ENCODE measurements at places on chromosomes 2 and 18. TPM values are rescaled to one million over a fixed set of nuclear protein-coding genes. Genes with fewer than 3 reads are reported as not detected.

Gene MYL12B
- total RNA-seq, result 148 TPM

DNA sequence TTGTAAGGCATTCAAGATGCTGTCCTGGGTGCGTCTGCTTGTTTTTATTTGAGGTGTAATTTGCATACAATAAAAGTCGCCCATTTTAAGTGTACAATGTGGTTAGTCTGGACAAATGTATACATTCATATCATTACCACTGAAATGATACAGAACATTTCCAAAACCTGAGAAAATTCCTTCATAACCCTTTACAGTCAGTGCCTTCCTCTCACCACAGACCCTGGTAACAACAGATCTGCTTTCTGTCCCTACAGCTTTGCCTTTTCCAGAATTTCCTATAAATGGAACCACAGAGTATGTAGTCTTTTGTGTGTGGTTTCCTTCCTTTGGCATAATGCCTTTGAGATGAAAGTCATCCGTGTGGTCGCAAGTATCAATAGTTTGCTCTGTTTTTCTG, 45.8 kb upstream of the NFU1 start:
- no peak for ATAC-seq

DNA sequence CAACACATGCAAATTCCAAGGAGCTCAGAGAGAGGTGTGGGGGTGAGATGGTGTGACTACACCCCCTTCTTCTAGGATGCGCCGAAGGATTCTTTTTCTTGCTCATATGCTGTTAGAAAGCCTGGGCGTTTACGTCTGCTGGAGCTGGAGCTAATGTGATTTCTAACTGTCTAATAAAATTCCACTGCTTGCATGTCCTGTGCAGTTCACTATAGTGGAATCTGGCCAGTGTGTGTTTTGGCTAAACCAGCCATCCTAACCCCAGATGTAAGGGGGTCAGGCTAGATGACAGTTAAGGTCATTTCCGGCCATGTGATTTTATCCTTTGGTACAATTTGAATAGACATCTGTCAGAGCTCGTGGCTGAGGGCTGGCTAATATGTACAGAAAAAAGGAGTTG, 194.1 kb downstream of the PRKCE start:
- no peak for ATAC-seq

GRCh38 chr2:86697551-86698104, 22.5 kb upstream of the RMND5A start:
- ATAC-seq, result no peak

Gene ERBB4
- total RNA-seq, result 0.16 TPM

Gene MORN2
- total RNA-seq, result 16.6 TPM

GRCh38 chr2:43387092-43388062, 161.0 kb upstream of the ZFP36L2 start:
- ATAC-seq, result no peak
